ENCODE measurements at places on chromosomes 2 and 18.

- no peak for DNase-seq
These were observed 116.0 kb upstream of the CCDC195 start for GRCh38 chr2:224832207-224832606.

GRCh38 chr2:182740701-182741100 lies 24.6 kb downstream of the DNAJC10 start:
- DNase-seq: no peak

DNA sequence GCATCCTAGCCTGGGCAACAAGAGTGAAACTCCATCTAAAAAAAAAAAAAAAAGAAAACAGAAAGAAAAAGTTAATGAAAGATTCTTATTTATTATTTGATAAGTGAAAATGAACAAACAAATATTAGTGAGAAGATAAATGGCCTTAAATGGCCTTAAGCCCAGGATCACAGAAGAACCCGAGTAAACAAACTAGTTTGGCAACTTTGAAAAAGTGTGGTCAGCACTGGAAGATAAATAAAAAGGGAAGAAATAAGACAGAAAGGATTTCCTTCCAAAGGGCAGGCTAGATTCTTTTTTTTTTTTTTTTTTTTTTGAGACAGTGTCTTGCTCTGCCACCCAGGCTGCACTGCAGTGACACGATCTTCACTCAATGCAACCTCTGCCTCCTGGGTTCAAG lies 692.4 kb downstream of the CPS1 start:
- DNase-seq: no peak

DNA sequence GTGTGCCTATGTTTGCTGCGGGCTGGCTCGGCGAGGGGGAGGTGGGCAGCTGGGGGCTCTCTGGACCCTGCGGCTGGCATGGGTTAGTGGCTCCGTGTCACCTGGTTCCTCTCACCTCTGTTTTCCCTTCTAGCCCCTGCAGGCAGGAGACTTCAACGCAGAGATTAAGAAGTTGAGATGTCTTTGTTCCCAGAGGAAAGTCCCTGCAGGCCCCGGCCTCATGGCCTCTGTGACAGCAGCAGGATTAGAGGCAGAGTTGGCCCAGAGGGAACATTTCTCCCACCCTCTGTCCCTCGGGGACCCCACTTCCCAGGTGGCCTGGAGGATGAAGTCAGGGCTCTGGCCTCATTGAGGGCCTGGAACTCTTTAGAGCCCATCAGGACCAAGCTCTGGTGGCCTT lies 56.5 kb downstream of the HPCAL1 start:
- DNase-seq: no peak

DNA sequence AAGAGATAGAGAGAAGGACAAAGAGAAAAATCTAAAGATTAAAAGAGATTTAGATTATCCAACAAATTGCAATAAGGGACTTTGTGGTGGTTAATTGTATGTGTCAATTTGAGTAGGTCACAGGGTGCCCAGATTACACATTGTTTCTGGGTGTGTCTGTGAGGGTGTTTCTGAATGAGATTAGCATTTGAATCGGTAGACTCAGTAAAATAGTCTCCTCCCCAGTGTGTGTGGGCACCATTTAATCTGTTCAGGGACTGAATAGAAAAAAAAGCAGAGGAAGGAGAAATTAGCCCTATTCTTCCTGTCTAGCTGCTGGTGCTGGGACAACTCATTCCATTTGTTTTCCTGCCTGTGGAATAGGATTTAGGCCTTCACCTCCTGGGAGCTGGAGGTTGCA lies 339.8 kb upstream of the EPHA4 start:
- DNase-seq: no peak

GRCh38 chr18:61676773-61677434 lies 215.9 kb downstream of the RNF152 start:
- no peak for DNase-seq

DNA sequence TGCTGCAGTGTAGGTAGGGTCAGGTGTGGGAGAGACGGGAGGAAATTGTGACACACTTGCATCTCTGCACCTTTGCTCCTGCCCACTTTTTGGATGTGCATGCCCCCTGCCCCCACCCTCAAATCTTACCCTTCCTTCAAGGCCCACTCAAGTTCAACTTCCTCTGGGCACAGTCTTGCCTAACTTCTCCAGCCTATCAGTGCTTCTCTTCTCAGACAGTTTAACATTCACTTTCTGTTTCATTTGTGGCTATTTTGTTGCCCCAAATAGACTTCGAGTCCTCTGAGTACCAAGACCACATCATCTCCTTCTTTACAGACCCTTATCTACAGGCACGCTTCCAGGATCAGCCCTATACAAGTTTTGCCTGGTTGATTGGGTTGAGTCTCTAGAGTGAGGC lies 2.7 kb downstream of the ST8SIA5 start:
- no peak for DNase-seq

GRCh38 chr18:73153271-73153670 lies 285.5 kb upstream of the NETO1 start:
- no peak for DNase-seq

GRCh38 chr2:33494155-33494779 lies 17.8 kb downstream of the RASGRP3 start:
- no peak for DNase-seq

- no peak for DNase-seq
These were observed 2146.1 kb upstream of the CELF4 start for GRCh38 chr18:39711701-39712100.

GRCh38 chr2:180554330-180554729 lies 426.1 kb upstream of the UBE2E3 start:
- no peak for DNase-seq

GRCh38 chr2:56170504-56170903 lies 13.3 kb upstream of the CCDC85A start:
- no peak for DNase-seq
